DMS79 (cell line): ENCODE measurements at places on chromosomes 5 and 9.
A peak's percentile ranks its signal among the peaks of the same experiment; 100 is the strongest.

DNA sequence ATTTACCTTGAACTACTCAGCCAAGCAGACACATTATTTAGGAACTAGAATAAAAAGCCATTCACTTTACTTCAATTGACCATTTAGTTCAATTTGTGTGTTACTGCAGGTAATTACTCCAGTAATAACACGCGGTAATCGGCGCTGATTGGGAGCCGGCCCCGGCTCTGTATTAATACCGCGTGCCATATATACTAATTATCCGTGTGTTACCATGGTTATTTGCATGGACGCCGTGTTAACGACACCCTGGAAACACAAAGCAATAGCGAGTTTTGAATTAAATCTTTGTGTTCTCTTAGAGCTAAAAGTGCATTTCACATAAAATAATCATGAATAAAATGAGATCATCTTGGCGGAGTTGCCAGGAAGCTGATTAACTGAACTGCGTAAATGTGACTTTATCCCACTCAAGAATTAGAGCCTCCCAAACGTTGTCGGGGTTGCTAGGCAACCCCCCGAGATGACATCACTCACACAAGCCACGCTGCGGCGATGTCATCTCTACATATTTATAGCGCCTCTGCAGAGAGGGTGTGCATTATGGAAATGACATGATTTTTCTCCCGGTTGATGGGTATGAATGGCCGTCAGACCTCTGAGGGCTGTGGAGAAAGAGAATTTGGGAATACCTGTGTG is 41.4 kb upstream of the RNU6ATAC start:
- DNase-seq: peak; percentile 41

DNA sequence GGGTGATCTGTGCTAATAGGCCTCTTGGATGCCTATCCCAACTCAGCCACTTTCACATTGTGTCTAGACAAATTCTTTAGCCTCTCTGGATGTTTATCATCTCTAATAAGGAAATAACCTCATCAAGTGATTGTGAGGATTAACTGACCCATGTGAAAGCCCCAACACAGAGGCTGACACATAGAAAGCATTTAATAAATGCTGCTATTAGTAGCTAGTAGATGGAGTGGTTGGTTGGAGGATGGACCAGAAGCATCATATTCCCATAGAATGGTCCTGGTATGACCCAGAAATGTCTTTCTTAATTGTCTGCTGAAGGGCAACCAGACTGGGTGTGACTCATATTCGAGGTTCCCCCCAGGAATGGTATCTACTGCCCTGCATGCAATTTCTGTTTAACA is 124.4 kb downstream of the PIK3R1 start:
- no peak for DNase-seq

- DNase-seq: no peak
These were observed 74.0 kb downstream of the C9orf85 start for GRCh38 chr9:71985297-71985911.

- DNase-seq: peak; percentile 99
These were observed 22.2 kb downstream of the TNFSF8 start for GRCh38 chr9:114908104-114908622.

DNA sequence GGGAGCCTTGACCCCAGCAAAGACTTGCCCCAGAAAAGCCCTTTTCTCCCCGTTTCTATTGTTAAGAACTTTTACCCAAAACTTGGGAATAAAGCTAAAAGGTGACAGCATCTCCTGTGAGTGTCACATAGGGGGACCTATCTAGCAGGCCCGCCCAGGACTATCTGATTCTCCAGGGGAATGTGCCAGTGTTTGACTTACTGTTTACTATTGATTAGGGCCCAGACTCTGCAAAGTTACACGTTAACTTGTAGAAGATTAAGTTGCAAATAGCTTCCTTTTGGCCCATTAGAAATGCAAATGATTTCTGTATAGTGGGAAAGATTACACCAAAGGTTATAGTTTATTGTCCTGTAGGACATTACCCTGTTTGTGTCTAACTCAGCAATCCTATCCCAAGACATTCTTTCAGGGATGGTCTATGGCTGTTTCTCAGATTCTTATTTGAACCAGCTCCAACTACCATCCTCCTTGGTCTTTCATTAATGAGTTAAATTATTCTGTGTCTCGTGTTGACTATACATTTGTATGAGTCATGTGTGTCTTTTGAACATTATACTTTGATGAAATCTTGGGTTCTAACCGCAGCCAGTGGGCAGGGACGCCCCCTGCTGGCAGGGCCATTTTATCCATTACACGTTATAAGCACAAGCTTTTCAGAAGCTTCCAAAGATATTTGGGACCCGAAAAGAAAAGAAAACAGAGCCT is 60.7 kb downstream of the HRH2 start:
- DNase-seq: no peak

- no peak for DNase-seq
These were observed 101.2 kb downstream of the OLFM1 start for GRCh38 chr9:135188681-135189151.

GRCh38 chr9:7130266-7130820 is 372.6 kb downstream of the KDM4C start:
- DNase-seq: peak; percentile 34

DNA sequence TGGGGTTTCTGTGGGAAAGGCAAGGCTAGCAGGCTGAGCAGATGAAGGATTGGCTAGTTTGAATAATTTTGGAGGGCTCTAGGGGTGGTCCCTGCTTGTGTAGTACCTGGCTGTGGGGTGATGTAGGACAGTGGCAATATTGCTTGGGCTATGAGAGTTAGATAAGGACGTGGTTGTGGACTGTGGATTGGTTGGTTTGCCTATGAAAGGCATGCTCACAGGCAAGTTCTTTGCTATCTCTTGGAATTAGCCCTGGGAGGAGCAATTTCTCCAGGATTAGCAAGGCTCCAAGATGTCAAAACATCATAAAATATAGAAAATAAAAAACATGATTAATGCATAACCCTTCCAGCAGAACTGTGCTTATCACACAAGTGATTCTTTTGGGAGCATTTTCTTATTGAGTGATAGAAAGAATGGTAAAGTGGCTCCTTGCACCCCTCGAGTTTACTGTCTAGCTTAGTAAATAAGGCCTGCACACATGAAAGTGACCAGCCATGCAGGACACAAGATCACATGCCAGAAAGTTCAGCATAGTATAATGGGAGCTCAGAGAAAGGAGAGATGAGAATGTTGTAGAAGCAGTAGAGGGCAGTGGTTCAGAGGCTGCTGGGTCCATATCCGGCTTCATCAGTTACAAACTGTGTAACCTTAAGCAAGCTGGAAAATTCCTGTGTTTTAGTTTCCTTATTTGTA is 13.8 kb downstream of the AOPEP start:
- DNase-seq: no peak

DNA sequence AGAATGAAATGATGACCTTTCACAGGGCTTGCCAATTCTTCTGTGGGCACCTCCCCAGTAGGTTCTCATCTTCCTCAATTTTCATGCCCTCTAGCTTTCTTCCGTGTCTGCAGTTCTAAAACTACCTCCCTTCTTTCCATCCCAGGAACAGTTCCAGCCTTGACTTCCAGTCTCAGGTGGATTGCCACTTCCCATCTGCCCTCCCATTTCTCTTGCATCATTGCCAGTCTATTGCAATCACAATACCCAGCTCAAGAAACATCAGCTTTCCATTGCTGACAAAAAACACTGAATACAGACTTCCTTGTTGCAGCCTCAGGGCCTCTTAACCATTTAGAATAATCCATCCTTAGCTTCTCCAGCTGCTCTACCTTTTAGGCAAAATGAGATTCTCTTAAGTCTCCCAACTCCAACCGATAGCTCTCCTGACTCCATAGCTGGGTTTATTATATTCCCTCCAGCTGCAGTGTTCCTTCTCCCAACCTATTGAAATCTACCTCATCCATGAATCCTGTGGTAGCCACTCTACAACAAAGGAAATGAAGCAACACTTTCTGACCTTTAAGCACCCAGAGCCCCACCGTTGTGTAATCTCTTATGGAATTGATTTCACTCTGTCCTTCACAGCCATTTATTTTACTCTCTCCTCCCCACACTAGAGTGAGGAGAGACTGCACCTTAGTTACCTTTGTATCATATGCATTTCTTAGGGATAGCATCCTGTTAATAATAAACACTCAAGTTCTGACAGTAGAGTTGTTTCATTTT is 75.6 kb upstream of the PCA3 start:
- DNase-seq: peak; percentile 37

DNA sequence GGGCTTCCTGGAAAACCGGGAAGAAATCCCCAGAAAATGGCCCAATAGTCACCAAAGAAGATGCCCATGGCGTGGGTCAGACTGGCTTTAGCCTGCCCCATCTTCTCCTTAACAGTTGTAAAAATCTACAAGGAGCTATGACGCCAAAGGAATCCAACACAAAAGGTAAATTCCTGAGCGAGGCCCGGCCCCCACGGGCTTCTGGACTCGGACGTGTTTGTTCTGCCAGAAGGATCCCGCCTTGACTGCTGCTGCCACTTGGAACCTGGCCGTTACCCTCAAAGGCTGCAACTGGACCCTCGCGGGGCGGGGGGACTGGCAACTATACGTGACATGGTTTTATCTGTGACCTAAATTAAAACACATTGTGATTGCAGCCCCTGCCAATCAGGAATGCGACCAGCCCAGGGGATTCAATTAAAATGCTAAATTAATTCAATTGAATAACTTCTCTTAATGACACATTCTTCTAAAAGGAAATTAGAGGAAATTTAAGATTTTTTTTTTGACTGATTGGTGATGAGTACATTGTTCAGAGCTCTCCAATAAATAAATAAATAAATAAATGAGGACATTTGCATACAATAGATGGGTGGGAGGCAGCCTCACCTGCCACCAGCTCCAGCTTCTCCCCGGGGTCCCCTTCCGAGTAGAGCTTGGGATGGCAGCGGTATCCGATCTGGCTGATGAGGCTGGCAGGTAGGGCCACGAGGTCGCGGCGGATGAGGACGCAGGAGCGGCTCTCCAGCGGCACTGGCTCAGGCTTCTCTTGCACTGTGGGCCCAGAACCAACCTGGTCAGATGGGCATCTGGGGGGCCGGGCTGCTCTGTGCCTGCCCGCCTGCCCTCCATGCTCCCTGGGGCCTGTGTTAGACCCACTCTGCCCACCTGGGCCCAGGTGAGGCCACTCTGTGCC is 54.7 kb upstream of the UBAC1 start:
- DNase-seq: no peak

GRCh38 chr5:169048181-169049125 is 252.5 kb downstream of the SLIT3 start:
- no peak for DNase-seq

GRCh38 chr9:134942011-134942787 is 24.5 kb upstream of the FCN1 start:
- no peak for DNase-seq

DNA sequence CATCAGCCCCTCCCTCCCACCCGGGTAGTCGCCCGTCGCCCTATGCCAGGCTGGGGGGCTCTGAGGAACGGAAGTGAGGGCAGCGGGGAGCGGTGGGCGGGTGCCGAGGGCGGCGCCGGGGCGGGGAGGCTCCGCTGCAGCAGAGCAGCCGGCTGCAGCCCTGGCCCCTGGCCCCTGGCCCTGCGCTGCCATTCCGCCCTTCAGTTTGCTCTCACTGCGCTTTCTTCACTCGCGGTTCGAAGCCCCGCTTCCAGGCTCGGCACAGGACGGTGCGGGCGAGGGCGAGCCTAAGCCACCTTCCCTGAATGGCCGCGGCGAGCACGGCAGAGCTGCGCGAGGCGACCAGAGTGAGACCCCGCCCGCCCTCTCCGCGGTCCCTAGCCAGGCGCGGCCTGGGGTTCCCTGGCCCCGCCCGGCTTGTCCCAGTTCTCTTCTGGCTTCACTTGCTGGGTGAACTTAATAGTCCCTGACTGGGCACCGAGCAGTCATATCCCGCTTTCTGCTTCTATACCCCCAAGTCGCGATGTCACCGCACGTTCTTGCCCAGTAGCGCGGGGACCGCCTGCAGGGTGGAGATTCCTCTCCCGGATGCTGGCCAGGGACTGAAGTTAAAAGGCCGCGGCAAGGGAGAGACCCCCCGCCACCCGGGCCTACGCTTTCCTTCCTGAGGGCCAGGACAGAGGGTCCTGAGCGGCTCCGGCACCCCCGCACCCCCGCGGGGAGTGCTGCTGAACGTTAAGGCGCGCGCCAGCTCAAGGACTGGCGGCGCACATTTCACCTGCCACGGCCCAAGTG is 623 bp upstream of the TRIM36 start:
- DNase-seq: no peak

DNA sequence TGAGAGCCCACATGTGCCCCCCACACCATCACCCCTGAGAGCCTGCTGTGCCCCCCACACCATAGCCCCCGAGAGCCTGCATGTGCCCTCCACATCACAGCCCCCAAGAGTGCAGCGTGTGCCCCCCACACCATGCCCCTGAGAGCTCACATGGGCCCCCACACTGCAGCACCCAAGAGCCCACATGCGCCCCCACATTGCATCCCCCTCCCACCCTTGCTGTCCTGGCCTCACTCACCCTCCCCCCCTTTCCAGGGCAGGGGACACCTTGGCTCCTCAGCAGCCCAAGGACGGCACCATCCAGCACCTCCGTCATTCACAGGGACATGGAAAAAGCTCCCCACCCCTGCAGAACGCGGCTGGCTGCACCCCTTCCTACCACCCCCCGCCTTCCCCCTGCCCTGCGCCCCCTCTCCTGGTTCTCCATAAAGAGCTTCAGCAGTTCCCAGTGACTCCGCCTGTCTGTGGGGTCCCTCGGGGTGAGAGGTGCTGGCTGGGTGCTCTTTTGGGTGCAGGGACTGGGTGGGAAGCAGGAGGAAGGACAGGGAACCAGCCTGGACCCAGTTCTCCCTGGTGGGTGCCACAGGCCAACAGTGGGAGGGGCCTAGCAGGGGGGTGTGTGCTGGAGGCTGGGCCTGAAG is 5.0 kb downstream of the LCN1 start:
- no peak for DNase-seq

DNA sequence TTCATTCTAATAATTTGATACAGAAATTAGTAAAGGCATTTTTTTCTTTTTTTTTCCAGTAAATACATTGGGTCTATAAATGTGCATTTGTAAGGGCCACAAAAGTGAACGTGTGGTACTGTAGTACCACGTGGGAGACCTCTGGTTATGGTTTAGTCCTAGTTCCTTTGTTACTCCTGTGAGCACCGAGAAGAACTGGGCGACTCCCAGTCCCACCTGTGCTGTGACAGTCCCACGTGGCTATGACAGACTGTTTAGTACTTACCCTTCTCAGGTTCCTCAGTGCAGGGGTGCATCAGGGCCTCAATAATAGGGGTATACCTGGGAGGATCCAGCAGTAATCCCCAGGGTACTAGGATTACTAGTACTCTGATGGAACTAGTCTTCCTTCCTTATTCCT is 49.3 kb downstream of the LRRC70 start:
- no peak for DNase-seq

GRCh38 chr5:170269579-170269978 is 28.0 kb downstream of the LCP2 start:
- no peak for DNase-seq
